ENCODE measurements at places on chromosomes 13 and 19.

- DNase-seq = no peak
These were observed 4.4 kb downstream of the ZSWIM4 start for GRCh38 chr19:13799669-13800068.

DNA sequence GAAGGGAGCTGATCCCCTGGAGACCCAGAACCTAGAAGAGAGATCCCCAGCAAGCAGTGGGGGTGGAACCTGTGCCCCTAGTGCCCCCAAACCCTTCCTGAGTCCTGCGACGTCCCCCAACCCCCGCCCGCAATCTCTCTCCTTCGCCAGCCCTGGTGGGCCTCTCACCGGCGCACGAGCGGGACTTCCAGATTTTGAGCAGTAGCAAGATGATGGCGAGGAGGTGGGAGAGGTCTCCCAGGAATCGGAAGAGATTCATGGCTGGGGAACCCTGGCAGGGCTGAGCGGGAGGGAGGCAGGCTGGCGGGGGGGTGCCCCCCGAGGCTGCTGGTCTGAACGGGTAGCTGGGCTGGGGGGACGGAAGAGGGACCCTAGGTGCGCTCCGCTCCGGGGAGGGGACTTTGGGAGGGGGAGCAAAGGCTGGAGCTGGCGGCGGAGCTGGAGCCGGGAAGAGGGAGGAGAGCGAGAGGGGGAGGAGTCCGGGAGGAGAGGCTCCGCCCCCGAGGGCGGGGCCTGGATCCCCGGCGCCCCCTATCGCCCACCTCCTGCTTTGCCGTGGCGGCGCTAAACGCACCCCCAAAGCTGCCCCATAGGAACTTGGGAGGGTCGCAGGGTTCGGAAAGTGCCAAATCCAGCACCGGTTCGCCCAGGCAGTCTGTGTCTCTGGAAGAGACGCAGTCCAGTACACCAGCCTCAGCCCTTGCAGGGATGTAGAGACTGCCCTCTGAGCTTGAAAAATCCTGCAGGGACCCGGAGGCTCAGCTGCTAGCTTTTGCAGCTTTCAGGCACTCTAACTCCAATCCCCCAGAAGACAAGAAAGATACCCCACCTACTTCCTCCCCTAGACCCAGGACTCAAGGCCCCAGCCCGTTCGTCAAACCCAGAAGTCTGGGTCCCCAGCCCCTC, at the start of gene KDELR1:
TSS of gene KDELR1 (minus strand) at position 452 of the 906 bp plus-strand sequence. CDS start at position 259, 193 bp downstream.
- no peak for DNase-seq

GRCh38 chr13:95403349-95404140, 102.3 kb upstream of the ABCC4 start:
- no peak for DNase-seq

- DNase-seq = no peak
These were observed 7.3 kb upstream of the MEDAG start for GRCh38 chr13:30898678-30899241.

DNA sequence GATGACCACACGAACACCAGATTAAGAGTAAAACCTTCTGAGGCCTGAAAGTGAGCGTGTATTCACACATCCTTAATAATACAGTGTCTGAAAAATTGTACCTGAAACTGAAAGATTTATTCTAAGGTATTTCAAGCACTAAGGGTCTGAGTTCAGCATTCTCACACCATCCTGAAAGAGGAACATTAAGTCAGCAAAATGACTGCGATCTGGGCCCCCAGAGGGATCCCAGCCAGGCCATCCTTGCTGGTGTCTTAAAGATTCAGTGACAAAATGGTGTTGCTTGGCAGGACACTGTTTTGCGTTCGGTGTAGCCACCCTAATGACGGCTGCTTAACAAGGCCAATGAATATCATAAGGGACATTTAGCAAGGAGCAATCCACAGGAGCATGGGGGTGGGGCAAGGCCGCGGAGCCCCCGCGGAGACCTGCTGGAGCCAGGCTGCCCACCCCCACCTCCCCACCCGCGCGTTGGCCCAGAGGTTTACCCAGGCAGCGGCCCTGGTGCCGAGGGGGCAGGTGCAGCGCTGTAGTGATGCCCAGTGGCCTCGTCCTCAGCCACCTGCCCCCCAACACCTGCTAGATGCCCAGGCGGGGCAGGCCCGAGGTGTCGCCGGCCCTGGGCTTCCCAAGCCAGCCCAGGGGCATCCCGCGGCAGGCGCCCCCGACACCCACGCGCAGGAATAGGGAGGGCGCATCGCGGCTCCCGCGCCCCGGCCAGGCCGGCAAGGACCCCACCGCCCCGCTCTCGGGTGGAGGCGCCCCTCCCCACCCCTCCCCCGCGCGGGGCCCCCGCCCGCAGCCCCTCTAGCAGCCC, 742 bp downstream of the NALCN start:
- no peak for DNase-seq

DNA sequence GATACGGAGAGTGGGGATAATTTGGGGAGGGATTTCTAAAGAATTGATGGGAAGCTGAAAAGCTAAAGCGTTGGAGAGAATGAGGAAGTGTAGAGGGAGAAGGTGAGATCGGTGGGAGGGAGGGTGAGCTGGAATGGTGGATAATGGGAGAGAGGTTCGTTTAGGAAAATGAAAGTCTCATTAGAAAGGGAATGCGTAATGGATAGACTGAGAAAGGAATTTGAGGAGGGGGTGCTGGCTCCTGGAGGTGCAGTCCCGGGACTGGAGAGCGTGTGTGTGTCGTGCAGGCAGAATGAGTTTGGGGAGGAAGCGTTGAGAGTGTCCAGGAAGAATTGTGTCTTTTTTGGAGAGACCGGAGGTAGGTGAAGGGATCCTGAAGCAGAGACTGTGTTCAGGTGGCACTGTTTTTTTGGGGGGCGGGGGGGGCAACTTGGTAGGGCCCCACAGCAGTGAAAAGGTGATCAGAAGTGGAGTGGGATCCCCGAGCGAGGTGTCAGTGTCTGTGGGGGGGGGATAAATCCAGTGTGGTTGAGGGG, 1.4 kb downstream of the ACTN4 start:
- no peak for DNase-seq

DNA sequence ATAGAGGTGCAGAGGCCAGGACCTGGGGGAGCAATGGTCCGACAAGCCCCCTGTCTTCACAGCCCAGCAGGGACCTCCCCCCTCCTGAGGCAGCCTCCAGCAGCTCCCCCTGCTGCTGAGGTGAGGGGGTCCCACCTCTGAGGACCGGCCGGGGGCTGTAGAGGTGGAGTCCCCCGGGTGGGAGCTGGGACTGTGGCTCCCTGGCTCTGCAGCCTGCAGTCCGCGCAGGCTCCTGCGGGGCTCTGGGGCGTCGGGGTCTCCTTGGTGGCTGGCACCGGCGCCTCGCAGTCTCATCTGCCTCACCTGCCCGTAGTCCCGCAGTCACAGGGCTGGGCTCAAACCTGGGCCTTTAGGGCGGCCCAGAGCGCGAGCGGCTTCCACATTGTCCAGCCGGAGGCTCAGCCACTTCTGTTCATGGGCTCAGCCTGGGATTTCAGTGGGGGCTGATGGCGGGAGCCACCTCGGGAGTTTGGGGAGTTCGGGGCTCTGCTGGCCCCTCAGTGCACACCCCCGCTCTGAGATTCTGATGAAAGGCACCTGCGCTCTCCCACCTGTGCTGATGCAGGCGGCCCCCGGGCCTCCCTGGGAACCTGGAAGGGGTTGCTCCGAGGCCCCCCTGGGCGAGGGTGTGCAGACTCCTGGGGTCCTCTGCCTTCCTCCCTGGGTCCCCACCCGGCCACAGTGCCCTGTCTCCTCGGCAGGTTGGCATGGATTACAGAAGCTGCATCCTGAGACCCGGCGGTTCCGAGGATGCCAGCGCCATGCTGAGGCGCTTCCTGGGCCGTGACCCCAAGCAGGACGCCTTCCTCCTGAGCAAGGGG, 7.0 kb upstream of the ZNF554 start:
- no peak for DNase-seq

GRCh38 chr19:47239610-47240296, 8.8 kb upstream of the BBC3 start:
- no peak for DNase-seq

GRCh38 chr13:32903720-32904119, 112.5 kb upstream of the KL start:
- DNase-seq = no peak

- DNase-seq = no peak
These were observed 133.4 kb upstream of the PEG3 start for GRCh38 chr19:56973713-56974555.

DNA sequence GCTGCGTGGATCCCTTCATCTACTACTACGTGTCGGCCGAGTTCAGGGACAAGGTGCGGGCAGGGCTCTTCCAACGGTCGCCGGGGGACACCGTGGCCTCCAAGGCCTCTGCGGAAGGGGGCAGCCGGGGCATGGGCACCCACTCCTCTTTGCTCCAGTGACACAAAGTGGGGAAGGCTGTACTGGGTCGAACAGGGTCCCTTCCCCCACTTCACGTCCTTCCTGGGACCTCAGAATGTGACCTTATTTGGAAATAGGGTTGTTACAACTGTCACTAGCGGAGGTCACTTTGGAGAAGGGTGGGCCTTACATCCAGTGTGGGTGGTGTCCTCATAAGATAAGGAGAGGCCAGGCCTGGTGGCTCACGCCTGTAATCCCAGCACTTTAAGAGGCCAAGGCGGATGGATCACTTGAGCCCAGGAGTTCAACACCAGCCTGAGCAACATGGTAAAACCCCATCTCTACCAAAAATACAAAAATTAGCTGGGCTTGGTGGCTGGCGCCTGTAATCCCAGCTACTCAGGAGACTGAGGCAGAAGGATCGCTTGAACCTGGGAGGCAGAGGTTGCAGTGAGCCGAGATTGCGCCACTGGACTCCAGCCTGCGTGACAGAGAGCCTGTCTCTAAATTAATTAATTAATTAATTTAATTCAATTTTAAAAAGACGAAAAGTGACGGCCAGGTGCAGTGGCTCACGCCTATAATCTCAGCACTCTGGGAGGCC, 1.8 kb downstream of the F2RL3 start:
- no peak for DNase-seq

DNA sequence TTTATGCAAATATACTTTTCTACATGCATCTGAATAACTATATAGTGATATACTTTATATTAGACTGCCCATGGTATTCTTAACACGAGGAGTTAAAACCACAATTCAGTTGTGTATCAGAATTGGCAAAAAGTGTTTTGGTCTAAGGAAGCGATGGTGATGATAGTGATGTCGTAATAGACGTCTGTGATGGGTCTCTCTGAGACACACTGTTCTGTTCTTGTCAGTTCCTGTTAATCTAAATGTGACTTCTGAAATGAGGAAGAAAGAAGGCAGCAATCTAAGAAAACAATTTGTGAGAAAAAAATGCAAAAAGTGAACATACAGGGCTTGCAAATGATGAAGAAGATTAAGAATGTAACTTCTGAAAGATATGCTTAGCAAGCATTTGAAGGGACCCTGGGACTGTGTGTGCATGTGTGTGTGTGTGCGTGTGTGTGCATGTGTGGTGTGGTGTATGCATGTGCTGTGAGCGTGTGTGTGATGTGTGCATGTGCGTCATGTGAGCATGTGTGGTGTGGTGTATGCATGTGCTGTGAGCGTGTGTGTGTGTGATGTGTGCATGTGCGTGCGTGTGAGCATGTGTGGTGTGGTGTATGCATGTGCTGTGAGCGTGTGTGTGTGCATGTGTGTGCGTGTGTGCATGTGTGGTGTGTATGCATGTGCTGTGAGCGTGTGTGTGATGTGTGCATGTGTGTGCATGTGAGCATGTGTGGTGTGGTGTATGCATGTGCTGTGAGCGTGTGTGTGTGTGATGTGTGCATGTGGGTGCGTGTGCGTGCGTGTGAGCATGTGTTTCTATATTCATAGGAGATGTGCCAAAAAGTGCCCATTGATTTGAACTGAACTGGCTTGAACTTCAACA, 131.8 kb downstream of the IRS2 start:
- DNase-seq = no peak

DNA sequence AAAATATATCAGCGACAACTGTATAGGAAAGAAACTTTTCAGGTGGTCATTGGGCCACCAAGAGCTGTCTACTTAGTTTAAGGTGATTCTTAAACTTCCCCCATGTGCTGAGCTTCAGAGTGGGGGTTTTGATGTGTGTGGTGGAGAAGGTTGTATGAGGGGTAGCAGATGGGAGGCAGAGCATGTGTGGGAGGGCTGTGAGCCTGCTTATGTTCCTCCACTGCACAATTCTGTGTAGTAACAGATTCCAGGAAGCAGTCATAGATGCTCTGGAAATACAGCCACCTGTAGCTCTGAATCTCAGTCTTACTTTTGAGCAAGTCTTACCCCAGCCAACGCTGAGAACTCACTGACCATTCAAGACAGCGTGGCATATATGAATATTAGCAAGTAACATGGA, 95.3 kb upstream of the SPATA13 start:
- DNase-seq = no peak

GRCh38 chr13:21047591-21048282, 13.6 kb downstream of the LATS2 start:
- no peak for DNase-seq

DNA sequence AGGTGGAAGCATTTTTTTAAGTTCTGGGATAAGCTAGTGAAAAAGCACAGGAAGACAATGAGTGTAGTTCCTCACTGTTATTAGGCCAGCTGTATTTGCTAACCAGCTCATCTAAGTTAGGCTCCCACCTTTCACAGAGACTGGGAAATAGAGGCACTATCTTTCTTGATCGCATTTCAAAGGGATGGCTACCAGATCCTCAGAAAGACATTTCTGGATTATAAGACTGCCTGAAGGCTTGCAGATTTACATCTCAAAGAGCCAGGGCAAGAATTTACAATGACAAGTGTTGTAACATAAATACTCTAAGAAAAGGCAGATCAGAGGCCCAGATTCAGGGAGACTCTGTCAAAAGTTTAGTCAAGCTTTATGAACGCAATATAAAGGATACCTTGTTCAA, 1005.5 kb downstream of the PCDH9 start:
- no peak for DNase-seq

GRCh38 chr19:5057860-5058259, 88.9 kb downstream of the KDM4B start:
- DNase-seq = no peak

DNA sequence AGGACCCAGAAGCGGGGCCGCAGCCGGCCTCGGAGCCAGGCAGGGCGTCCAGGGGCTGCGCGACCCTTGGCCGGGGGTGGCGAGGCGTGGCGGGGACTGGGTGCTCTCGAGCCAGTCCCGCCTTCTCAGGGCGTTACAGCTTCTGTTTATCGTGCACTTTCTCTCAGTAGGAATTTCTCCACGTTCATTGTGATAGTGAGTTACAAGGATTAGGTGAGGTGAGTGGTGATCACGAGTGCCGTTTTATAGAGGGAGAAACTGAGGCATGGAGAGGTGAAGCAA, 600 bp downstream of the AP1M1 start:
- no peak for DNase-seq

DNA sequence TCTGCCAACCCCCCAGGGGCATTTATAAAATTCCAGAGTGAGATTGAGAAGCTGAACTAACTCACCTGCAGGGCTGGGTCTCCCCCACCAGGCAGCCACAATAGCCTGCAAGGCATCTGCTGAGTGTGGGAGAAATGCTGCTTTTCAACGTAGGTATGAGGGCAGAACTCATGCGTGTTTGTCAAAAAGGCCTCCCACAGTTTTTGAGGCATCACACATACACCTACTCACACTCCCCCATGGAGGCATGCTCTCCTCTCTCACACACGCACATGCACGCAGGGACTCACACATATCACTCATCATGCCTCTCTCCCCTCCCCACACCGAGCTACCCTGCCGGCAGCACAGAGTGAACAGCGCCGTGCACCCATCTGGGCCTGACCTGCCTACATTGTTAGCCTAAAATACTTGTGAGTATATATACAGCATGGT, 390.5 kb downstream of the FGF9 start:
- DNase-seq = no peak
